ENCODE measurements at places on chromosomes 3 and 15. TPM values are rescaled to one million over a fixed set of nuclear protein-coding genes. Genes with fewer than 3 reads are reported as not detected.

Gene ZKSCAN7
- polyA plus RNA-seq, result 19.4 TPM

Gene PLA2G4E
- not detected for polyA plus RNA-seq

Gene GABRG3
- polyA plus RNA-seq, result 2.1 TPM

Gene OSTN
- 8.1 TPM for polyA plus RNA-seq

Gene TMEM40
- 2.2 TPM for polyA plus RNA-seq

Gene HMCES
- 55.7 TPM for polyA plus RNA-seq

Gene DUOXA2
- polyA plus RNA-seq, result not detected

Gene ISLR2
- polyA plus RNA-seq, result 0.93 TPM

Gene TMCO5A
- polyA plus RNA-seq, result not detected

Gene GOLGA8R
- polyA plus RNA-seq, result 10.9 TPM

All from left kidney (tissue), 8 donors.